ENCODE measurements at places on chromosomes 13 and 19.

- no peak overlapping the region for H3K27ac ChIP-seq
- no peak overlapping the region for H3K4me3 ChIP-seq
- H3K36me3 ChIP-seq, result no peaks in the 10 kb centered on the region
- H3K4me1 ChIP-seq, result no peaks in the 10 kb centered on the region
Observed at GRCh38 chr13:110978390-110978789, 63.5 kb upstream of the ANKRD10 start.

GRCh38 chr19:45103156-45103507 lies 10.2 kb downstream of the PPP1R37 start:
- no peak for DNase-seq
- peaks cover 61% of the 10 kb centered on the region for H3K4me1 ChIP-seq
- no peak overlapping the region for H3K27ac ChIP-seq
- H3K36me3 ChIP-seq, result no peaks in the 10 kb centered on the region
- H3K27me3 ChIP-seq, result no peaks in the 10 kb centered on the region

DNA sequence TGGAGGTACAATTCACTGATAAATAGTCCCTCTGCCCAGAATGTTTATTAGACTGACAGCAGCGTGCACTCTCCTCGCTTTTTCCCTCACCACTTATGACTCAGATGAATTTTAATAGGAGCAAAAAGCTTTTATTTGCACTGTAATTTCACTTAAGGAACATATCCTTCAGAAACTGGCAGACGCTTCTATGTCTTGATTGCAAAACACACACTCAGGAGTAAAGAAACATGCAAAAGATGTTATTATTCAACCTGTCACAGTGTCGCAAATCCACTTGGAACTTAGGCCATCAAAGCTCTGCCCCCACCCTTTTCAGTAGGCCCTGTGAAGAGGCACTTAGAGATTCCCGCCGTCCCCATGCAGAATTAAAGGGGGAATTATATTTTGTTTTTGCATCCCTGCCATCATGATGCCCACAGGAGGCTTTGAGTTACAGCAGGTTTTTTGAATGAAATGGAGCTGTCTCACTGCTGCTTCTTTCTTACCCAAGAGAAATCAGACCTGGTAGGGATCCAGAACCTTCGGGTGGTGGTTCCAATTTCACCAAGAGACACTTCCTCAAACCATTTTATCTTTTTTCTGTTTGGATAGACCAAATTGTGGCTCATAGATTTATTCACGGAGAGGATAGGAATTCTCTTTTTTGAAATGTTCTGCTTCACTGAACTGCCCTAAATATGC lies 74.5 kb downstream of the GGACT start:
- no peaks in the 10 kb centered on the region for H3K27me3 ChIP-seq
- no peak for DNase-seq
- no peaks in the 10 kb centered on the region for H3K36me3 ChIP-seq
- H3K4me1 ChIP-seq, result peaks cover 11% of the 10 kb centered on the region

GRCh38 chr13:20711301-20712044 lies 8.0 kb downstream of the IL17D start:
- no peaks in the 10 kb centered on the region for H3K36me3 ChIP-seq
- no peak for DNase-seq
- H3K27me3 ChIP-seq, result no peaks in the 10 kb centered on the region
- no peak overlapping the region for H3K27ac ChIP-seq

DNA sequence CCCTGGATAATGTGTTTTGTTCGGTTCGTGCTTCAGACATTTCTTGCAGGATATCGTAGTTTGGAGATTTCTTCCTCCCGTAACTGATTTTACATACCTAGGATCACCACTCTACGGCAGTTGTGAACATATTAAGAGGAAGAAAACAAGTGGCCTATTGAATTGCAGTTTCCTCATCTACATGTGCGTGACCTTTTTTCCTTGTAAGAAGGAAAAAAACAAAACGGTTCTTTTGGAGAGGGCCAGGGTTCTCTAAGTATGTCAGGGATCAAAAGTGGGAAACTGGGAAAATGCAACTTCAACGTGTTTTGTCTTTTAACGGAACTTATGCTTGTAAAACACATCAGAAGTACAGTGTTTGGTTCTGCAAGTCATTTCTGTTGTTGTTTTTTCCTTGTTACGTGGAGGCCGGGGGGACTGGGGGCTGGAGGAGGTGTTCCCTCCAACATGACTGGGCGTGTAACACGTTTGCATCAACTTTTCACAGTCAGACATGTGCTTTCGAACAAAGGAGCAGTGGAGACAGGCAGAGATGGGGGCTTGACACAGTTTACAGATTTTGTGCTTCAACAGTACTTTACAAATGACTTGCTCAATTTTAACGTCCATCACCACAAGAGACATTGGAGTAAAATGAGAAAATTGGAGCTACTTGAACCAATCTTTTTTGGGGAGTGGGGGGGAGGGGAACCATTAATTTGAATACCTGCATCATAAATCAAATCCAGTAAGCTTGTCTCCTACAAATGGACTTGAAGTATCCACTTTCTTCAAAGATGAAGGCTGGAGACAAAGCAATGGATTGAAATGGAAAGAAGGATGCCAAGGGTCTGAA lies 3.8 kb downstream of the ZC3H4 start:
- peak overlapping the region; percentile 99 for H3K27ac ChIP-seq
- peaks cover 58% of the 10 kb centered on the region for H3K4me1 ChIP-seq
- peak overlapping the region; percentile 97 for H3K4me3 ChIP-seq
- DNase-seq, result no peak

DNA sequence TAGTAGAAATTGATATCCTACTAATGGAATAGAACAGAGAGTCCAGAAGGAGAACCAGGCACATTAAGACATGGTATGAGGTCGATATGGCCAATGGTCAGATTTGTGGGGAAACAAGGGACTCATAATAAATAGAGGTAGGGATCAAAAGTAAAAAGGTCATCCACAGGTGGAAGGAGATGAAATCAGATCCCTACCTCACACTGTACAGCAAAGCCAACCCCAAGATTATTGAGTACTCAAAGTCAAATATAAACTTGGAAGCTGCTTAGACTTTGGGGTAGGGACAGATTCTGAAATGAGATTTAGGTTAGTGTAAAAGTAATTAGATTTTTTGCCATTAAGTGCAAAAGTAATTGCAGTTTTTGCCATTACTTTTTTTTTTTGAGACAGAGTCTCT lies 40.7 kb downstream of the BICRA start:
- H3K4me3 ChIP-seq, result no peak overlapping the region
- no peak overlapping the region for H3K27ac ChIP-seq
- no peaks in the 10 kb centered on the region for H3K27me3 ChIP-seq
- no peaks in the 10 kb centered on the region for H3K36me3 ChIP-seq

Measured in suprapubic skin (tissue), 4 donors.